CD8-positive, alpha-beta memory T cell (primary cell): ENCODE measurements at places on chromosomes 5 and 9. TPM values are rescaled to one million over a fixed set of nuclear protein-coding genes. Genes with fewer than 3 reads are reported as not detected.

Gene RHOBTB3
- 0.48 TPM for total RNA-seq

Gene TLE4
- total RNA-seq, result 29.2 TPM

Gene NEUROG1
- not detected for total RNA-seq

Gene PPP1R26
- total RNA-seq, result 0.84 TPM

- no peak for DNase-seq
These were observed 25.6 kb downstream of the RRAGA start for GRCh38 chr9:19074836-19075235.

- DNase-seq, result no peak
These were observed 175.4 kb upstream of the CDH12 start for GRCh38 chr5:23028445-23029021.

DNA sequence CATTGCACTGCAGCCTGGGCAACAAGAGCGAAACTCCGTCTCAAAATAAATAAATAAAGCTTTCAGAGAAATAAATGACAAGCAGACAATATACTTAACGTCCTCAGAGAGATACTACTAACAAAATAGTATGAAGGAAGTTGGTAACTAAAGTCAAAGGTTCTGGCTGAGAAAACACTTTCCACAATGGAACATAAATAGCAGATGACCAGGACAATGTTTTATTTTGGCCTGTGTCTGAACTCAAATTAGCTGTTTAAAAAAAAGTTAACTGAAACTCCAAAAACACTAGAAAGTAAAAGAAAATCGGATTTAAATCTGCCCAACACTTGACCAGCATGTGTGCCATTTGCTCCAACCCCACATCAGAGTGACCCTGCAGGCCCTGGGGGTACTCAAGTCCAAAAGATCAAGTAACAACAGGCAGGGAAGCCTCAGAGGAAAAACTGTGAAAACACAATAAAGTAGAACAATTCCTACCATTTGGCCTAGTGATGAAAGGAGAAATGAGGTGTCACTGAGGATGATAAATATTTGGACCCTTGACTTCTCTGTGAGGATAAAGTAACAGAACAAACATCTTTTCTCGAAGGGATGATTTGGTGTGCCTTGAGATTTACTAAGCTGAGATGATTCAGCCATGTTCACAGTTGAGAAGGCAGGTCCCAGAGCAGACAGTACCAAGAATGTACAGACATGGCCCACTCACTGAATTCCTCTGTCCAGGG is 47.7 kb downstream of the LHFPL2 start:
- no peak for DNase-seq

- no peak for DNase-seq
These were observed 69.0 kb downstream of the DOCK2 start for GRCh38 chr5:169706071-169706470.

GRCh38 chr9:121587863-121588262 is 63.6 kb upstream of the DAB2IP start:
- no peak for DNase-seq

- DNase-seq, result no peak
These were observed 56.3 kb downstream of the CRB2 start for GRCh38 chr9:123412171-123412820.

- DNase-seq, result no peak
These were observed 74.5 kb downstream of the SH3TC2 start for GRCh38 chr5:148988328-148988727.

GRCh38 chr5:177443144-177443983 is 3.2 kb upstream of the PRR7 start:
- no peak for DNase-seq

DNA sequence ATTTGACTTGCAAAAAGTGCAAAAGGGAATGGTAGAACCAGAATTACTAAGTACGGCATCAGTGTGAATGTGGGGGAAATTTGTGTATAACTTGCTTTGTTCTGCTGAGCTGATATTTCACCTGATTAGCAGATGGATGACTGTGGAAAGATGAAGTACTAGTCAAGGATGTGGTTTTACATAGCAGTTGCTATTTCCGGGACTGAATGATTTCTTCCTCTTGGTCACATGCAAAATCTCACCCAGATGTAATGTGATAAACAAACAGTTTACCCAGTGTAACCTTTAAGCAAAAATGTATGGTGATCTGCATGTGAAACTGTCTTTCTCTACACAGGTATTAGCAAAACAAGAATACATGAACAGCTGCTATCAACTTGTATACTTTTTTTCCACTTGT is 46.1 kb downstream of the DCP2 start:
- DNase-seq, result no peak

GRCh38 chr5:77305956-77306355 is 95.5 kb downstream of the PDE8B start:
- no peak for DNase-seq

DNA sequence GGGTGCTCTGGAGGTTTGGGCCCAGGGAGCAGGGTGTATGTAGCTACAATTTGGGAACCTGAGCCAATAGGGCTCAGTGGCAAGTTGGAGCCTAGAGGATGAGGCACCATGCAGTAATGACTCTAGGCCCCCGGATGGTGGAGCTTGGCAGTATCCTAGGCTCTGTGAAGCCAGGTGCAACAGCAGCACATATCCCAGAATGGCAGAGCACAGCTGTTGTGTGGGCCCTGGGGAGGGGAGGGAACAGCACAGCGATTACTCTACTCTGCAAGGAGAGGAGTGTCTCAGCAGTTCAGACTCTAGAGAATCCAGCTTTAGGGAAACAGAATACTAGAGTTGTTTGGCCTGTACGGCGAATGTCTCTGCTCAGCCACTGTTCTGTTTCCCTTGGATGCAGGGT is 56.1 kb downstream of the LRRTM2 start:
- no peak for DNase-seq
